ENCODE measurements at places on chromosomes 3 and 15.

- no peaks in the 10 kb centered on the region for H3K36me3 ChIP-seq
- no peak for DNase-seq
- peaks cover 4% of the 10 kb centered on the region for H3K4me1 ChIP-seq
- H3K27me3 ChIP-seq = no peaks in the 10 kb centered on the region
- peak overlapping the region; percentile 69 for H3K27ac ChIP-seq
Measured at GRCh38 chr3:36919439-36920160, 25.3 kb downstream of the TRANK1 start.

DNA sequence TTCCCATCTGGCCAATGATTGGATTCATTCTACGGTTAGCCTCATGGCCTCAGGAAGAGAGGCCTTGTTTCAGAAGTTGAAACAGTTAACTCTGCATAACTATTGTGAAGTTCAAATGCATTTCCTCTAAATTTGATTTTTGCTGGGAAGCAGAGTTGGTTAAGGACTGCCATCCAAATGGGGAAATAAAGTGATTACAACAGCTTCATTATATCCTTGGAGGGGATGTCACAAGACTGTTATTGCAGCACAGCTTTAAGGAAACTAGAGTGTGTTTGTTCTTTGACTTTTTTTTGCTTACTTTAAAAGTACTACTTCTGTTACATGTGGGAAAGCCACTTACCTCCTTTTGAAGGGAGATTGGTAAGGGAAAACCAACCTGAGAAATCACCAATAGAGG, 164.8 kb downstream of the AKAP13 start:
- no peak for DNase-seq
- no peaks in the 10 kb centered on the region for H3K4me1 ChIP-seq
- H3K4me3 ChIP-seq = no peak overlapping the region
- H3K27me3 ChIP-seq = no peaks in the 10 kb centered on the region
- peak overlapping the region; percentile 2 for H3K27ac ChIP-seq

DNA sequence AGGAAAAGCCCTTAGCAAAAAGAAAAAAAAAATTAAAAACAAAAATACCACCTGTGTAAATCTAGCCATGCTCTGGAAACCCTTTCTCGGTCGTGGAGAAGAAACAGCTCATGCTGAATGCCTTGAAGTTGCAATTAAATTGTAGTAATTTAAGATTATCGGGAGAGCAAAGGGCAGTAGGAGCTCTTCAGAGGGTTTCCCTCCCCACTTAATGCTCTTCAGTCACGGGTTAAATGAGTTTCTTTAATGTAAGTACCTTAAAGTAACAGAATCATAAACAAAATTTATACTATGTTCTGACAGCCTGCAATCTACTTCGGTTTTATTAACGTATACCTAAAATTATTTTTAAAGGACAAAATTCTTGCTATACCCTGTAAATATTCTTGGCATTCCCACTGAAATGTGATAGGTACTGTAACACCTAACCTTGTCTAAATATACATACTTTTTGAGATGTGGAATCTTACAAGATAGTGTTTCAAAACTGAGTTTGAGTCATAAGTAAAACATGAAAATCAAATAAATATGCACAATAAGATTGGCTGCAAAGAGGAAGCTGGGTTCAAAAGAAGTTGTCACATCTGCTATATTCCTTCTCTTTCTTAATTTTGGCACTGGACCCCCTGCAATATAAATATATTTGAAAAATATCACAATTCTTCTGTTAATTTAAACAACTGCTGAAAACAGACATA, 5.3 kb downstream of the FOXP1 start:
- DNase-seq = no peak
- no peaks in the 10 kb centered on the region for H3K4me1 ChIP-seq
- H3K36me3 ChIP-seq = no peaks in the 10 kb centered on the region
- no peak overlapping the region for H3K27ac ChIP-seq
- no peak overlapping the region for H3K4me3 ChIP-seq

DNA sequence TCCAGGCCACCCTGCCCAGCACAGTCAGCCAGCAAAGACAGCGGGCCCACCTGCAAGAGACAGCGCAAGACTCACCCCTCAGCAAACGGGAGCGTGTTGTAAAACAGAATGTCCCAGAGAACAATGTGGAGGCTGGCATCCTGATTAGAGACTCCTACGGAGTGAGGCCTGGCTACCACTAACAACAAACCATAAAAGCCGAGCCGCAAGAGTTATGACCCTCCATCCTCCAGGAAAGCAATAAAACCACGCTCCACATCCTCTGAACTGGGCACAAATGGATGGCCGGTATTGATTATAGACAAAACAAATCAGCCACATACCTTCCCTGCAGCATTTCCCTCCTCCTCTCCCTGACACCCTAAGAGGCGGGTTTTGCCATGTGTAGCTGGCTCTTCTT, 75.8 kb upstream of the LIPC start:
- H3K27me3 ChIP-seq = no peaks in the 10 kb centered on the region
- H3K4me1 ChIP-seq = no peaks in the 10 kb centered on the region
- no peak overlapping the region for H3K27ac ChIP-seq
- no peaks in the 10 kb centered on the region for H3K36me3 ChIP-seq

GRCh38 chr3:117526470-117527079, 817.0 kb downstream of the TUSC7 start:
- no peak for DNase-seq
- H3K27ac ChIP-seq = no peak overlapping the region
- no peaks in the 10 kb centered on the region for H3K4me1 ChIP-seq
- H3K4me3 ChIP-seq = no peak overlapping the region
- no peaks in the 10 kb centered on the region for H3K27me3 ChIP-seq
- no peaks in the 10 kb centered on the region for H3K36me3 ChIP-seq

DNA sequence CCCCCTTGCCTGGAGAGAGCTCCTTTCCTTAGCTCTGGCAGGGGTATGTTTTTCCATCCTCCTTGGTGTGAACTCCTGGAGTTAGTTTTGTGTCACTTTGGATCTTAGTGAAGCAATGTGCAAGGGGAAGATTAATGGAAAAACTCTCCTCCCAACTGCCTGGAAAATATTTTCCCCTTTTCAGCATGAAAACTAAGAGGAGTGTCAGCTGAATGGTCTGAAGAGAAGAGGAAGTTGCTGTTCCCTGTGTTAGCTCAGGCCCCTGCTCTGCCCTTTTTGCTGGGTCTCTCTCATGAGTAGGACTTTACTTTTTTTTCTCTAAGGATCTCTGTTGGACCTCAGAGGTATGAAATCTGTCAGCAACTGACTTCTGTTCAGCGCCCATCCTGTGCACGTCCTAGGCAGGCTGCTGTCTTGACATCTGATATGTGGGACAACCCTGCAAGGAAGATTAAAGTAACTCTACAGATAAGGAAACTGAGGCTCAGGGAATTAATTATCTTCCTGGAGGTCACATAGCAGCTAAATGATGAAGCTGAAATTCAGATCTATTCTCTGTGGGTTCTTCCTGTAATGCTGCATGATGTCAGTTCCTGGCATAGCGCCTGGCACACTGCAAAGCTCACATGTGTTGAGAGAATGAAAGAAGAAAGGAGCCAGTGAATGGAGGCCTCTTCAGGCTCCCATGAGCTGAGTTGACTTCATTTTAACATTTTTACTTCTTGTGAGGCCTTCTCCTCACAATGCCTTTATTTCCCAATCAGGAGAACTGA, 109.7 kb upstream of the GALNT15 start:
- H3K36me3 ChIP-seq = no peaks in the 10 kb centered on the region
- H3K4me1 ChIP-seq = no peaks in the 10 kb centered on the region
- H3K4me3 ChIP-seq = no peak overlapping the region
- DNase-seq = no peak

DNA sequence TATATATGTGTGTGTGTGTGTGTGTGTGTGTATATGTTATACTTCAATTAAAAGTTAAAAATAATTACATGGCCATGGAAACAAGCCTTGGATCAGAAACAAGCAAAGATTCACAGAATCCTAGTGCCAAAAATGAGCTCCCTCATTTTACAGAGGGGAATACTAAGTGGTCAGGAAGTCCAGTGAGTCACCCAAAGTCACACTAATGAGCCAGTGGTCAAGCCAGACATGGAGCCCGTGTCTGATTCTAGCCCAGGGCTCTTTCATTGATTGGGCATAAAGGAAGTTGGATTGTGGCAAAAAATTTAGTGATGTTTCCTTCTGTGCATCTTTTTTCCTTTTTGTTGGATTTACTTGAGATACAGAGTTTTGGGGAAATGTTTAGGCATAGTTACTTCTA, 152.5 kb upstream of the NPHP3 start:
- no peaks in the 10 kb centered on the region for H3K27me3 ChIP-seq
- H3K36me3 ChIP-seq = no peaks in the 10 kb centered on the region
- H3K27ac ChIP-seq = no peak overlapping the region
- no peak overlapping the region for H3K4me3 ChIP-seq
- DNase-seq = no peak

- H3K4me1 ChIP-seq = no peaks in the 10 kb centered on the region
- no peak for DNase-seq
- no peaks in the 10 kb centered on the region for H3K27me3 ChIP-seq
- H3K36me3 ChIP-seq = no peaks in the 10 kb centered on the region
Measured at GRCh38 chr3:55406696-55407425, 80.2 kb downstream of the WNT5A start.

DNA sequence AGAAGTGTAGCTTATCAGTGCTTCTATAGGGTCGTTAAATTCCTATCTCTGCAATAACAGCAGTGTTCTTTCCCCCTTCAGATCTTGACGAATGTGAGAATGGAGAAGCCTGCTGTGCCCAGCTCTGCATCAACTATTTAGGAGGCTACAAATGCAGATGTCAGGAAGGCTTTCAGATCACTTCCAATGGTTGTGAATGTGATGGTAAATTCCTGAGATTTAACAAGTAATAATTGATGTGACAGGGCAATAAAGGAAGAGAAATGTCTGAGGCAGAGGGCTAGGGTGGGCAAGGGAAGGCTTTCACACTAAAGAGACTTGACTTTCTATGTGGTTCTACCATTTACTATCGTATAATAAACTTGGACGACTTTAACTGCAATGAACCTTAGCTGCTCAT, 711.7 kb upstream of the GOLIM4 start:
- H3K27me3 ChIP-seq = no peaks in the 10 kb centered on the region
- no peak overlapping the region for H3K27ac ChIP-seq
- DNase-seq = no peak
- no peaks in the 10 kb centered on the region for H3K36me3 ChIP-seq

DNA sequence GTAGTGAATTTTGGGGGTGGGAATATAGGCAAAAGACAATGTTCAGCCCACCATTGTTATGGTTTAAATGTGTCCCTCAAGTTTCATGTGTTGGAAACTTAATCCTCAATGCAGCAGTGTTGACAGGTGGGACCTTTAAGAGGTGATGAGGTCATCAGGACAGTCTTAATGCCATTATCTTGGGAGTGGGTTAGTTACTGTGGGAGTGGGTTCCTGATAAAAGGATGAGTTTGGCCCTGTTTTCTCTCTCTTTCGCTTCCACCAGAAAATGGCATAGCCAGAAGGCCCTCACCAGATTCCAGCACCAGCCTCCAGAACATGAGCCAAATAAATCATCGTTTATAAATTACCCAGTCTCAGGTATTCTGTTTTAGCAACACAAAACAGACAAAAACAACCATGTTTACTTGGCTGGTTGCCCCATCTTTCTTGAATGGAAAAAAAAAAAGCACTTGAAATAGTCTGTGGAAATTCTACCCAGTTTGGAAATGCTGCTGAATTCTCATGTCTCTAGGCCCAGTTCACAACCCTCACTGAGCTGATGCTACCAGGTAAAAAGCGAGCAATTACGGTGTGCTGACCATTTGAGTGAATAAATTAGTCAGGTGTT, 31.0 kb upstream of the MFSD1 start:
- no peak for DNase-seq
- no peaks in the 10 kb centered on the region for H3K36me3 ChIP-seq
- no peak overlapping the region for H3K4me3 ChIP-seq
- no peaks in the 10 kb centered on the region for H3K4me1 ChIP-seq

- no peak for DNase-seq
- no peaks in the 10 kb centered on the region for H3K27me3 ChIP-seq
- H3K4me1 ChIP-seq = no peaks in the 10 kb centered on the region
- H3K36me3 ChIP-seq = peaks cover 34% of the 10 kb centered on the region
Measured at GRCh38 chr15:30943654-30944335, 40.1 kb downstream of the FAN1 start.

GRCh38 chr3:144491333-144491732, 519.7 kb downstream of the DIPK2A start:
- H3K4me1 ChIP-seq = no peaks in the 10 kb centered on the region
- no peak overlapping the region for H3K27ac ChIP-seq
- H3K27me3 ChIP-seq = no peaks in the 10 kb centered on the region
- DNase-seq = no peak

DNA sequence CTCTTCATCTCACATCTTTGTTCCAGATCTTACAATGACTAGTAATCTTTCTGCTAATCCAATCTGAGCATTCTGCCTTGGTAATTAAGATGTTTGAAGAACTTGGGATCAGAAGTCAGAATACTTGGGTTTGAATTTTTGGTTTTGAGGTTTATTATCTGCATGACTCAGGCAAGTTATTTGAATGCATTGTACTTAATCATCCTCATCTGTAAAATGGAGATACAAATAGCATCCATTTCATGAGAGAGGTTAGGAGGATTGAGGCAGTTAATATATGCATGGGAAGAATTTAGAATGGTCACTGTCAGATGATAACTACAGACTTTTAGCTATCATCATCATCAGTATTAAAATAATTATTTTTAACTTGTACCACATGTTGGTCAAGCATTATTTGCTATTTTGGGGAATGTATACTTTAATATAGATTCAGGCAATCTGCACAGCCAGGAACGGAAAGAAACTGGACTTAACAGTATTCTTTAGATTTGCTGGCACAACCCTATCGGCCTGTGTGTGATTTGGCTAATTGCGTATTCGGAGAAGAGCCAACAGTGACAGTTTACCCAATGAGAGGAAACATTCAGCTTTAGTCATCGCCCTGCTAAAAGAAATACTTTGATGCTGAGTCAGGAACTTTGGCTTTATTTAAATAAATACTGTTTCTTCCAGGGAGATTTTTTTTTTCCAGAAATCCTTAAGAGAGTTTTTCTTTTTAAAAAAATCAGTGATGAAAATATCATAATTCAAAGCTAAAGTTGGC, 600.0 kb downstream of the ROBO1 start:
- DNase-seq = no peak
- H3K27ac ChIP-seq = no peak overlapping the region

DNA sequence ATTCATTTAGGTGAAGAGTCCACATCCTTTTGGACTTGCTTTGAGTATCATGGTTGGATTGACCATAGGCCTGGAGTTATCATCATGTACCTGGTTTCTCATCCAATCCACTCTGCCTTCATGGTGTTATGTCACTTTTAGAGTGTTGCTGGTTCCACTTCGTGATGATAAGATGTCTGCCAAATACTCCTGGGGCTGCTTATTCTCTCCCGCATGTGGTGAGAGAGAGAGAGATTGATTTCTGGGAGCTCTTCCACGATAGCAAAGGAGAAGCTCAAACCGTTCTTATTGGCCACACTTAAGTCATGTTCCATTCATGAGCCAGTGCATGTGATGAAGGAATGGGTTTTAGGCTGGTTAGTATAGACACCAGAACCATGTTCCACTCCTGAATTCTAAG, 47.6 kb downstream of the MITF start:
- H3K27me3 ChIP-seq = no peaks in the 10 kb centered on the region
- H3K36me3 ChIP-seq = no peaks in the 10 kb centered on the region
- H3K4me3 ChIP-seq = no peak overlapping the region
- no peak for DNase-seq
- no peaks in the 10 kb centered on the region for H3K4me1 ChIP-seq

Data from right lobe of liver (tissue), 6 donors.